ENCODE measurements at places on chromosomes 5 and 9.

DNA sequence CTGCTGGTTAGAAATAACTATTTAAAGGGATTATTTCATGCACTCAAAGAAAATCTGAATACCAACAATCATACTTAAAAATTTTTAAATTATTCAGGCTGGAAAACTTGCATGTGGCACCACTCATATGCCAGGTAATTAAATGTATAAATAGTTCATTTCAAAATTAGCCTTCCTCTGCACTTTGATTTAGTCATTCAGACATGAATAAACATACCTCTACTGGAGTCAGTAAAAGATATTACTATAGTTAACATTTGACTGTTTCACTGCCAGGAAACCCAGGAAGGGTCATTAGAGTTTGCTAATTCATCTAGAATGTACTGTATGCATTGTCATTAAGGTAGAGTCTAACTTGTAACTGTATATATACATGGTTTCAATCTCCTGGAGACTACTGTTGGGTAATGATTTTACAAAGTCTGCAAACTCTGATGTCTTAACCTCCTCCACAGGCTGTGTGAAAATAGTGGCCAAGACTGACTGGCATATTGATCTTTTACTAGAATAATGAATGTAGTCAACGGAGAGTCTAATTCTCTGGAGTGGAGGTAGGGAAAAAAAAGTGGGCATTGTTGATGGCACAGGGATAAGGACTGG is 43.7 kb downstream of the TEX10 start:
- no peak for DNase-seq

DNA sequence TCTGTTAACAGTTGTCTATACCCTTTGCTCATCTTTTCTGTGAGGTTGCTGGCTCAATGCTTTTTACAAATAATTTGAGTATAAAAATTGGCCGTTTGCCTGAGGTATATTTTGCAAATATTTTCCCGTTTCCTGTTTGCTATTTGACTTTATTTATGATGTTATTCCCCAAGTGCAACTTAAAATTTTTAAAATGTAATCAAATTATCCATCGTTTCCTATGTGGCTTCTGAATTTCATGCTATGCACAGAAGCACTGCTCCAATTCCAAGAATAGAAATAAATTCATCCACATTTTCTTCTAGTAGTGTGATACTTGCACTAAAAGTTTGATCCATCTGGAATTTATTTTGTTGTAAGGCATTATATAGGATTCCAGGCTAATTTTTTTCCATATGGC is 123.6 kb downstream of the ZNF608 start:
- DNase-seq = no peak

- DNase-seq = no peak
These were observed 247.6 kb downstream of the COX7C start for GRCh38 chr5:86865256-86865785.

DNA sequence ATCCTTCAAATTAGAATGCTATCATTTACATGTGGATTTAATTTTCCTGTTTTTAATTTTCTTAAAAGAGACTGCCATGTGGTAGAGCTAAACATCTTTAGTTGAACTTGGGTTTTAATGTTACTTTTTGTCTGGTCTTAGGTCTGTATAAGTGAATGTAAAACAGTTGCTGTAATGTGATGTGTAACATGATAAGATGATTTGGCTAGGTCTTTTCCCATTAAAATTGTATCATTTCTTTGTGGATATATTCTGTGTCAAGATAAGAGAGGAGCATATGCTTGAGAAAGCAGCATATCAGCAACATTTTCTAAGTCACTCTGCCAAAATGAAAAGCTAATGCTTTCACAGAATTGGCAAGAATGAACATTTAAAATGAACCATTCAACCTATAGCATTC is 18.5 kb downstream of the TMEM167A start:
- no peak for DNase-seq

Data from activated T-helper 1 cell treated with anti-CD3 and anti-CD28 coated beads, Interleukin-12 subunit alpha, Interleukin-12 subunit beta, Interleukin-2, Interleukin-4 antibody, amounts not matched to agents 30 ng/mL and 10 ng/mL and 1 ng/mL, durations not matched to agents 14 hours and 24 hours and 36 hours (primary cell).